ENCODE measurements at places on chromosomes 2 and 18.

- no peak for DNase-seq
Measured at GRCh38 chr2:98445177-98445682, 572 bp downstream of the INPP4A start.

GRCh38 chr2:172213116-172213860 lies 110.6 kb upstream of the DLX2 start:
- DNase-seq: no peak

DNA sequence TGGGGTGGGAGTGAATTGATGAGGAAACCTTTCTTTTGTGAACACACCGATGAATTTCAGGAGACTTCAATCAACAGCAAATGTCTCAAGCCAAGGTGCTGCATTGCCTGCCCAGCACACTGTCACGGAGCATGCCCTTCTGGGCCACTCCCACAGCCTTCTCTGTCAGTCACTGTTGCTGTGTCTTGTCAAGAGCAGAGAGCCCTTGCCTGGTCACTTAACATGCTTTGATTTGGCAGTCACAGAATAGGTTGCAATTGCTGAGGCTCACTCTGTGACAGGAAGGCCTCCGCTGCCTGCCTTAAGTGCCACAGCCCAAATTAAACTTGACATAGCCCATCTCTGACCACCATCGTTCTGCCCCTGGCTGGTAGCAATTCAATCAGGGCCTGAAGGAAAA lies 225.4 kb downstream of the PID1 start:
- DNase-seq: no peak

- DNase-seq: no peak
Measured at GRCh38 chr18:64245126-64245861, 96.4 kb upstream of the LINC00305 start.

DNA sequence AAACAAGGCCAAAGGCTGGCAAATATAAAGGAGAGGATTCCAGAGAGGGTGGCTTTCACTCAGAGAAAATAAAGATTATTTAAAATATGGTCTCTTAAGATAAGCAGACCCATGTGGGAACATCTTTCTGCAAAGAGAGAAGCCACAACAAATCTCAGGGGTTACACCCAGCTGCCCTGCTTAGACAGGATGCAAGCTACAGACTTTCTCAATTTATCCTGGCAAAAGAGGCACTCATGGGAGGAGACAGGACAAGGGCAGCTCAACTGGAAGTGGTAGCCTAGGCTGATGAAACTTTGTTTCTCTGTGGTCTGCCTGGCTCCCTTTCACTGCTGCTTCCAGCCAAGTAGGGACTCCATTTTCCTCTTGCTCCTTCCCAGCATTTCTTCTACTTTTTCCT lies 25.9 kb upstream of the SULT1C4 start:
- no peak for DNase-seq

All from thoracic aorta (tissue), 2 donors.